ENCODE measurements at places on chromosomes 2 and 18.

GRCh38 chr2:4464634-4465266 is 761.4 kb downstream of the DCDC2C start:
- DNase-seq = no peak

- no peak for DNase-seq
These were observed 8.5 kb upstream of the PRELID3A start for GRCh38 chr18:12399231-12399630.

DNA sequence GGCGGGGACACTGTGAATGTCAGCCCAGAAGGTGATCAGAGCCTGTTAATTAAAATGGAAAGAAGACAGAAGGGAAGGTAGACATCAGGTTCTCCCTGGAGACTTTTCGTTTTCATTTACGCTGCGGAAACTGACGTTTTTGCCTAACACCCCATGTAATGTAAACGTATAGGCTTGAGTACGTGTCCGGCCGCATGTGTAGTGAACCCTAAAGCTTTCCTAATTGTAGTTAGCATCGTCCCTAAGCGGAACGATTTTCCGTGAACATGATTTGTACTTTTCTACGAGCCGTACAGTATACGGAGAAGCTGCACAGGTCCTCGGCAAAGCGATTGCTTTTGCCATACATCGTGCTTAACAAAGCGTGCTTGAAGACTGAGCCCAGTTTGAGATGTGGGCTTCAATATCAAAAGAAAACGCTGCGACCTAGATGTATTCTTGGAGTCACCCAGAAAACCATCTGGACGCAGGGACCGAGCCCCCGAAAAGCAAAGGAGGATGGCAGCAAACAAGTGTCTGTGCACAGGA is 284 bp downstream of the TIMM21 start:
- DNase-seq = no peak

- peak; percentile 14 for DNase-seq
These were observed 1441.9 kb upstream of the ZEB2 start for GRCh38 chr2:145961846-145962245.

DNA sequence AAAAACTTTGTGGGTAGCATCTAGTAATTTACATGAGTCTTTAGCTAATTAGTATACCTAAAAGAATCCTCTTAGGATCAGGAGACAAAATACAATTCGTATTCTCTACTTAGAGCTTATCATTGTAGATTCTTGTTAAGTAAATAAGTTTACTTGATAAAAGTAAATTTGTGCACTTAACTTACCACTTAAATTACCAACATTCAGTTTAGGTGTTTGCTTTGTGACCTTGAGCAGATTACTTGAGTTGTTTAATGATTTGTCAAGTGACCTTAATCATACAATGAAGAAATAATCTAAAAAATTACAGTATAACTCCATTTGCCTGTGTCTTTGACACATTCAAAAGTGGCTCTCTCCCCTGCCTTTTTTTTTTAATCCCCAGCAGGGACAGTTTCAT is 67.2 kb upstream of the UBXN4 start:
- no peak for DNase-seq

DNA sequence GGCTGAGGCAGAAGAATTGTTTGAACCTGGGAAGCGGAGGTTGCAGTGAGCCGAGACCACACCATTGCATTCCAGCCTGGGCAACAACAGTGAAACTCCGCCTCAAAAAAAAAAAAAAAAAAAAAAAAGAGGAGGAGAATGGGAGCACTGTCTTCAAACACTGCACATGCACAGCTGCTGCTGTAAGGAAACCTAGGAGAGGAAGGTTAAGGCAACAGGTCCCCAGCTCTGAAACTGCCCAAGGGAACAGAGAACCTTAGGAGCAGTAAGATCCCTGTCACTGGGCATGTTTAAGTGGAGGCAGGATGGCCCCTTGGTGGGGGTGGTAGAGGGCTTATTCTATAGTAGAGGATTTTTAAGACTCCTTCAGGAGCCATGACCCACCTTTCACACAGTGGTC is 111.2 kb downstream of the CLIP4 start:
- no peak for DNase-seq

DNA sequence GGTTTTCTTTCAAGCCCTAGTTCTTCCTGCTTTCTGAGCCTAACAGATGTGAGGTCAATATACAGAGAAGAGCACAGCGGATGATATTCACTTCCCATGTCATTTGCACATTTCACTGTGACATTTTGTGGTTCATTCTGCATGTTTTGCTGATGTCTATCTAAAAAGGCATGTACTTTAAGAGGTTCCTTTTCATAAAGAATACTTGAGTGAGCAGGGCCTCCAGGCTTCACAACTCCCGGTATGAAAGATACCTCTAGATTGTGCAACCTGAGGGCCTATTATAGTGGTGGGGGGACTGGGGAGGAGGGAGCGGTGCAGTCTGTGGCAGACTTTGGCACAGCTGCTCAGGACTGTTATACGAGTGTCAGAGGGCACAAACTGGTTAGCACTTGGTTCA is 54.6 kb downstream of the CPO start:
- no peak for DNase-seq

GRCh38 chr18:79862562-79862961 is 64.8 kb downstream of the KCNG2 start:
- no peak for DNase-seq

GRCh38 chr18:40365526-40365925 is 1589.5 kb upstream of the PIK3C3 start:
- DNase-seq = no peak

- DNase-seq = peak; percentile 3
These were observed 15.3 kb downstream of the WNT10A start for GRCh38 chr2:218895759-218896500.

- DNase-seq = no peak
These were observed 9.1 kb downstream of the SMIM21 start for GRCh38 chr18:75418293-75419005.

DNA sequence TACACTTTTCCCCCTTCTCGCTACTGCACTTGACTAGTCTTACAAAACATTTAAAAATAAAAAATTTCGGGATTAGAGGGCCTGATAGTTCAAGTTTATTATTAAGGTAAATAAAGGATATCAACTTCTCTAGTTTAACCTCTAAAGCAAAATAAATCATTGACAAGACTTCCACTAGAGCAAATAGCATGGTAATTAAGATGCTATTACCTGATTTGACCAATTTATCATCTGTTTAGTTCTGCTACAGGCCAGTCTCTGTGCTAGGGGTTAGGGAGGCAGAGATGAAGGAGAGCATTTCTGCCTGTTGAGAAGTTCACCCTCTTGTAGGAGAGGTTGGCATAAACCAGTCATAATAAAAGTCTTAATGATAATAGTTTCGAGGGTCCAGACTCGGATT is 34.0 kb downstream of the RHOB start:
- DNase-seq = no peak

DNA sequence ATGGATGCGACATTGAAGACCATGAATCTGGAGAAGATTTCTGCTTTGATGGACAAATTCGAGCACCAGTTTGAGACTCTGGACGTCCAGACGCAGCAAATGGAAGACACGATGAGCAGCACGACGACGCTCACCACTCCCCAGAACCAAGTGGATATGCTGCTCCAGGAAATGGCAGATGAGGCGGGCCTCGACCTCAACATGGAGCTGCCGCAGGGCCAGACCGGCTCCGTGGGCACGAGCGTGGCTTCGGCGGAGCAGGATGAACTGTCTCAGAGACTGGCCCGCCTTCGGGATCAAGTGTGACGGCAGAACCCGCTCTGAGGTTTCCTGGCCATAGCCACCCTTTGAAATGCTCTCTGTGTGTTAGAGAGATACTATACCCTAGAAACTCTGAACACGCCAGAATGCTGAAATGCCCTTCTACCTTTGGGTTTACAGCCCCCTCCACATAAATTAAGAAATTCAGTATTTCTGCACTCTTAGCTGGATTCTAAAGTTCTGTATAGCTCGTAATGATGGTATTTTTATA is 659 bp downstream of the CHMP1B start:
- peak; percentile 22 for DNase-seq

DNA sequence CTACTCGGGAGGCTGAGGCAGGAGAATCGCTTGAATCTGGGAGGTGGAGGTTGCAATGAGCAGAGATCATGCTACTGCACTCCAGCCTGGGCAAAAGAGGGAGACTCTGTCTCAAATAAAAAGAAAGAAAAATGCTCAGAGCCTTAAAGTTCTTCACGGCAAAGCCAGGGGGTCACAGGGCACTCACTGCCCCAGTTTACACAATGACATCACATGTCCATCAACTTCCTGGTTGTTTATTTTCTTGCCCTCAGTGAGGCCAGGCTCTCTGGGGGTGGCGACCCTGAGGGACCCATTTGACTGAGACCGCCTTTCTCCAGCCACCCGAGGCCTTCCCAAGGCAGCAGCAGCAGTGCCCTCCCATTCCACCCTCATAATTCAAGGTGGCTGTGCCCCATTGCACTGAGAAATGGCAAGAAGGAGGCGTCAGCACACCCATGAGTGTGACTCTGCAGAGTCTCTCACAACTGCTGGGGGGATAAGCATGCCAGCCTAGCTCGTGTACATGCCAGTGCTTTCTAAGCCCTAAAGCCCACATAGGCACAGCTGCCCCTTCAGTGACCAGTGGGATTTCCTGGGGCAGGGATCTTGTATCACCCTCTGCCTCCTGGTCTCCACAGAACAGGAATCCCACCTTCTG is 50.0 kb downstream of the SFXN5 start:
- DNase-seq = no peak

- no peak for DNase-seq
These were observed 142.9 kb upstream of the KLF7 start for GRCh38 chr2:207308519-207309224.

GRCh38 chr2:154125891-154126290 is 254.2 kb downstream of the GALNT13 start:
- no peak for DNase-seq

DNA sequence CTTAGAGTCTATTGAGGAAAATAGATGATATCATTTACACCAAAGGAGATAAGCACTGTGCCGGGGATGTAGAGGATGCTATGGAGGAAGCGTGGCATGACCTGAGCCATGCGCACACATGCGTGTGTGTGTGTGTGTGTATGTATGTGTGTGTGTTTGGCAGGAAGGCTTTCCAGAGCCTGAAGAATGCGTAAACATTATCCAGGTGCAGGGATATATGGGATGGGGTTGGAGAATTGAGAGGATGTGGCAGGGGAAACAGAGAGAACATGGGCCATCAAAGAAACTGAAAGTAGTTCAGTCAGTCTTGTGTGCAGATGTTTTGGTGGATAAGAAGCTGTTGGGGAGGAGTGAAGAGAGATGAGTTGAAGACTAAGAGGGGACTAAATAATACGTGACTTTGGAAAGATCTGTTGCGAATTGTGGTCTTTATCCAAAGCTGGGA is 9.3 kb upstream of the STAT1 start:
- DNase-seq = no peak

- peak; percentile 40 for DNase-seq
These were observed 126.1 kb downstream of the HNMT start for GRCh38 chr2:138090330-138090729.

- DNase-seq = no peak
These were observed 342.7 kb downstream of the RND3 start for GRCh38 chr2:150144546-150145298.

- peak; percentile 38 for DNase-seq
These were observed 901 bp downstream of the WDFY1 start for GRCh38 chr2:223944166-223944702.

DNA sequence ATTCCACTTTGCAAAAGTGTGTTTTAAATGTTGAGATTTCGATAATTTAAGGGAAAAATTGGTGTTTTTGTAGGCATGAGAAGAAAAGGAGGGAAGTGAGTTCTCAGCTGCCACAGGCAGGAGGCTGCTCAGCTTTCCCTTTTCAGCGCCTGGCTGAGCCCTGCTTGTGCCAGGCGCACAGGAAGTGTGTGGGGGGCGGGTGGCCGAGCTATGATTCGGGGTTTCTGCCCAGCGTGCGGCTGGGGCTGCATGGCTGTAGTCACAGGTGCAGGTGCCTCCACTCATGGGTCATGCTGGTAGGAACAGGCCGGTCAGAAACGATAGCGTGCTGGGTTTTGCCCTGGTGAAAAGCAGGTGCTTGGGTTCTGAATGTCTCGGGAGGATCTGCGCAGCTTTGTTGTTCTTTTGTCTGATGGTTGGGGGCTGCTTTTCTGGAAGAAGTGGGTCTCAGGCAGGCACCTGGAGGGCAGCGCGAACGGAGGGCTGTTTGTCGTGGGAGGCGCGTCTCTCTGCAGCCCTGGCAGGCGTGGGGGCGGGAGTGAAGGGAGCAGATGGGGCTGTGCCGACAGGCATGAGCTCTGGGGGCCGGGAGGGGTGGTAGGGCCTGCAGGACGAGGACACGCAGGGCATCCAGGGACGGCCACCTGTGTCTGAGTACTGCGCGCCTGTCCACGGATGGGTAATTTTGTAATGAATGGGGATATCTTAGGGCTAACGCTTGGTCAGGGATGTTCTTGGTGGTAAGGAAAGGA is 2.1 kb downstream of the KCNG2 start:
- DNase-seq = no peak

GRCh38 chr2:127776122-127776780 is 34.7 kb downstream of the WDR33 start:
- DNase-seq = no peak

DNA sequence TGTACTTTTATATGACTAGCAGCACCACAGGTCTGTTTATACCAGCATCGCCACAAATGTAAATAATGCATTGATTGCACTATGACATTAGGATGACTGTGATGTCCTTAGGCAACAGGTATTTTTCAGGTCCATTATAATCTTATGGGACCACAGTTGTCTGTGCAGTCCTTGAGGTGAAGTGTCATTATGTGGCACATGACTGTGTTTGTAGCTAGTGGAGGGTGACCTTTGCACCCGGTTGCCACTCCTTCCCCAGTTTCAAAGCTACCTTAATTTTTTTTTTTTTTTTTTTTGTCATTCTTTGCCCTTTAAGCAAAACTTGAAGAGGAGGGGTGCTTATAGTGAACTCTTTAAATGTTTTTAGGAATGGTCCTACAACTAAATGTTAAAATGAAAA is 386.4 kb downstream of the THSD7B start:
- DNase-seq = no peak

GRCh38 chr2:143835481-143835880 is 684.4 kb downstream of the ZEB2 start:
- no peak for DNase-seq

DNA sequence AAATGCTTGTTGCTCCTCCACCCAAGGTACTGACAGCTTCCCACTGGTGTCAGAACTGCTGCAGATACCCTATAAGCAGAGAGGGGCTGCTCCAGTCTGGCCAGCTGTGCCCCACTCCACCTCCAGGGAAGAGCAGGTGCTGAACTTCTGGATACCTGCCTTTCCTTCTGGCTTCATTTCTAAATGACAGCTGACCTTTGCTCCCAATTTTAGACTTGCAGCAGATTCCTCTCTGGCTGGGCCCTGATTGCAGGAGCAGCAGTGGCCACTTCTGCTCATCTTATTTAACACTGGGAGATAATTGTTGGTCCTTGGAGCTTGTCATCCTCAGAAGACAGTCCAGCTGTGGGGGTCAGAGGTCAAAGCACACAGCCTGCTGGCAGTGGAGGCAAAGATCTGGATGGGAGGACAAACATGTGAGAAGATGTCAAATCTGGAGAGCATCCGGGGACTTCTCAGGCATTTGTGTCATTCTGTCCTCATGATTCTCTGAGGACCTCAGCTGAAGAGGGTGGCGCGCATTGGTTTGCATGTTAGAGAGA is 38.9 kb downstream of the SETBP1 start:
- DNase-seq = no peak

- no peak for DNase-seq
These were observed 68.5 kb downstream of the TMEM18 start for GRCh38 chr2:608711-609110.

All from AG08396 (cell line).